ENCODE measurements at places on chromosomes 6 and 20. TPM values are rescaled to one million over a fixed set of nuclear protein-coding genes. Genes with fewer than 3 reads are reported as not detected.

- DNase-seq: no peak
These were observed 183.4 kb downstream of the ERMARD start for GRCh38 chr6:169934699-169935347.

GRCh38 chr6:55659304-55659703, 80.3 kb upstream of the HMGCLL1 start:
- DNase-seq: no peak

DNA sequence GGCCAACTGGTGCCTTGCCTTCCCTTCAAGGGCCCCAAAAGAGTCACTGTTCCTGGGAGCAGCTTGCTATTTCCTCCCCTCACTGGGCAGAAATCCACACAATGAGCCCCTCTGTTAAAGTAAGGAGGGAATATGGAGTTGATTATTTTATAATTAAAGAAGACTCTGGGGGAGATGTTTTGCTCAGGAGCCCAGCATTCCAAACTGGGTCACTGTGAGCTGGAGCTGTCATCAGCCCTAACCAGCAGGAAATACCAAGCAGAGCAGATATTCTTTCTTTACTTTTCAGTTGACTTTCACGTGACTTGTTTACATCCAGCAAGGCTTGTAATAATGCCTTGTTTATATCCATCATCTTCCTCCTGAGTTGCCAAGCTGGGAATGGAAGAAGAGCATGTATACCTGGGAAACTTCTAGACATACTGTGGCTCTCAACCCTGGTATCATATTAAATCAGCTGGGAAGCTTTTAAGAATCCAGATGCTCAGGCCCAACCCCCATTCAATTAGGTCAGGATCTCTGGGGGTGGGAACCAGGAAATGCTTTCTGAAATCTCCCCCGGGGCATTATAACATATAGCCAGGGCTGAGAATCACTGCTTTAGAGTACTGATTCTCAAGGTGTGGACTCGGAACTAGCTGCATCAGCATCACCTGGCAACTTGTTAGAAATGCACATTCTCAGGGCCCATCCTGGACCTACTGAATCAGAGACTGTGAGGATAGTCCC, 175.6 kb upstream of the MYLIP start:
- DNase-seq: peak; percentile 33

- no peak for DNase-seq
These were observed 64.0 kb upstream of the TFB1M start for GRCh38 chr6:155378276-155378675.

GRCh38 chr6:112360498-112360897, 13.4 kb downstream of the RFPL4B start:
- peak; percentile 32 for DNase-seq

GRCh38 chr6:17945575-17945974, 41.9 kb downstream of the KIF13A start:
- DNase-seq: no peak

DNA sequence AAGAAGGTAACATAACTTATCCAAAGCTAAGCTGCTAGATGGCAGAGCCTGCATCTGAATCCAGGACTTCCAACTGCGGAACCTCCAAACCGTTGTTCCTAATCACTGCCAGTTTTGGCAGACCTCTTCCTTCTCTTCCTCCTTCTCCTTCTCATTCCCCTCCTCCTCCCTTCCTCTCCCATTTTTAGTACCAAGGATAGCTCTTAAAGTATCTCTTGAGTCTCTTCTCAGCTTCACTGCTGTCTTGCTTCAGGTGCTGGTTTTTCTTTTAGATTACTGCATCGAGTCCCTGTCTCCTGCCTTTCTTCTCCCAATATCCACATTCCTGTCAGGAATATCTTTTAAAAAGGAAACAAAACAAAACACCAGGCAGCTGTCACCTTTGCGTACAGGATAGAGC, 77.1 kb downstream of the CDYL start:
- DNase-seq: no peak

- no peak for DNase-seq
These were observed 151.5 kb downstream of the PRL start for GRCh38 chr6:22145376-22145775.

- DNase-seq: peak; percentile 26
These were observed 65.1 kb downstream of the CGA start for GRCh38 chr6:87029711-87030314.

DNA sequence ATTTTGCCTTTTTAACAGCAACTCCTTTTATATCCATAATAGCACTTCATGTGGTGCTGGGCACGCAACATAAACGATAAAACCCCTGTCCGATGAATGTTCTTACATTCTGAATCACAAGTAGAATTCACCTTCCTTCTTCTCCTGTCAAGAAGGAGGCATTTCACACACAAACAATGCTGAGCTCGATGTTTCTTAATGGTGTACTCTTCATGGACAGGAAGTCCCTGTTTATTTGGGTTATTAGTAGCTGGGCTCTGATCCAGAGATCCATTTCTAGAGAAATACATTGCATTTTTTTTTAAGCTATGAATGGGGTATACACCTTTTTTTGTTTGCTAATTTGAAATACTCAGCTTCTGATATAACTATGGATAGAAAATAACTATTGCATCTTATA, 82.4 kb downstream of the PPP1R3G start:
- DNase-seq: no peak

DNA sequence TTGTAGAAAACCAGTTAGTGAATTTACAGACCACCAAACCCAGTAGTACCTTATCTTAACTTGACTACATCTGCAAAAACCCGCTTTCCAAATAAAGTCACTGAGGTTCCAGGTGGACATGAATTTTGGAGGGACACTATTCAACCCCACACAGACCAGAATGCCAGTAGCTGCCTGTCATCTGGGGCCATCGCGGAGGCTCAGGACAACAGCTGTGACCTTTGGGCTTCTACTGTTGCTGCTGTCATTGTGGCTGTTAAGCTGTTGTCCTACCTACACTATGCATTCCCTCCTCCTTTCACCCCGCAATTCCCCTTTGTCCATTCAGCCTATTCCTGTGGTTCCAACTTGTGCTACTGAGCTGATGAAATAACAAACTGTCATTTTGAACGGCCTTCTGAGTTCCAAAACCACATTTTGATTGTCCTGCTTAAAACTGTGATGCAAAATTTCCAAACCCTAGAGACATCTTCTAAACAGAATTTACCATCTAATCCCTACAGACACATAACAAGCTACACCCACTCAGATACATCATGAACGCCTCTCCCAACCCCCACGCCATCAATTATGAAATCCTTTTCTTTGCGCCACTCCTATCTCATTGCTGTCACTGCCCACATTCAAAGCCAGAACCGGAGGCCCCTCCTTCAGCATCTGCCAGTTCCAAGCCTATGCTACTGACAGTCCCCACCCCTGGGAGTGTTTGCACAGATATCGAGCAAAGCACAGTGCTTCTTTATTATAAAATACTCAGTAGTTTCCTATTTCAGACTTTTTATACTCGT, 125.0 kb downstream of the C6orf118 start:
- no peak for DNase-seq

GRCh38 chr20:9139106-9139833, 70.4 kb downstream of the PLCB4 start:
- no peak for DNase-seq

DNA sequence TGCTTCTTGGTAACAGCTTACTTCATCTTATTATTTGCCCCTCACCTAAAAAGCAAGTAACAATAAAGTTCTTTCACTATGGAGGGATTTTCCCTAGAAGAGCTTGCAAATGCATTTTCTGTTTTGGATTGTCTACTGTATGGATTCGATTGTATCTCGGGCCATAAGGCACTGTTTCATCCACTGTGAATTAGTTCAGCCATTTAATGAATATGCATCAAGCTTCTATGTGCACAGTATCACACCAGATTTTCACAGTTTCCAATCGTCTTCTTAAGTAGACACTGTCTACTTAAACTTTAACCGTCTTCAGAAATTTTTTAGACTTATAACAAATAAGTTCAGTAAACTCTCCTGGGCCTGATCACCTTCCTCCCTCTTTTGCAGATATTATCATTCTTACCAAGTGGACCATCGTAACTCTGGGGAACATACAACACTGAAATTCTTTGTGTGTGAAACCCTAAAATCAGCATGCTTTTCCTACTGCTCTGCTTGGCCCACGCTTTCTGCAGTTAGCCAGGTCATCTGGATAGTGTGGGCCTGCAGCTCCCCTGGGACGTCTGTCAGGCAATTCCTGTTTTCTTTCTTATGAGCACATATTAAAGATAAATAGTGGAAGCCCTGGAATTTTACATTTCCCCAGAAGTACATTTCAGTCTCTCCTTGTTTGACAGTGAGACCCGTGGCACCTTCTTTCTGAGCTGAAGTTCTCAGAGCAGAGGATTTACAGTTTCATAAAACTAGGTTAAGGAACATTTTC, 136.5 kb upstream of the PDE10A start:
- no peak for DNase-seq

DNA sequence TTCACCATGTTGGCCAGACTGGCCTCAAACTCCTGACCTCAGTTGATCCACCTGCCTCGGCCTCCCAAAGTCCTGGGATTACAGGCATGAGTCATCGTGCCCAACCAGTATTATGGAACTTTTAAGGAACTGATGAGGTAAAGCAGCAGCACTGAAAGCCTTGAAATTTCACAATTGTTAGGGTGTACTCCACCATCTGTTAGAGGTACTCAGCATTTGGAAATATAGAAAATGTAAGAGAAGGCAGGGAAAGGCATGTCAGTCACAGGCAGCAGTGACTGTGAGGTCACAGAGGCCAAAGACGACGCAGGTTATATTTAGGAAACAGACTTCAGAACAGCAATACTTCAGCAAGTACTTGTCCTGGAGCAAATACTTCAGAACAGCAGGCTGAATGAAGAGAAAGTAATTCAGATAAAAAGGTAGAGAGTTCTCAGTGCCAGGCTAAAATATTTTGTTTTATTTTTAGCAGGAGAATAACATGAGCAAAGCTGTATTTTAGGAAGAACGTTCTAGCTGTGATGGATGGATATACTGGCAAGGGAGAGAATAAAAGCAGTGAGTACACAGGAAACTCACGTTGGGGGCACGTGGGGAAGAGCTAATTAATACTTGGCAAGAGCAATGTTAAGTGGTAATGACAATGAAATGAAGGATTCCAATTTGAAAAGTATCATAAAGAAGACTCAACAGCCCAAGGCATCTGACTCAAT, 67.2 kb downstream of the DTNBP1 start:
- no peak for DNase-seq

- DNase-seq: no peak
These were observed 46.1 kb downstream of the RAB44 start for GRCh38 chr6:36743538-36744303.

GRCh38 chr6:79269877-79270276, 35.4 kb upstream of the HMGN3 start:
- DNase-seq: no peak

GRCh38 chr6:107819964-107820337, 4.2 kb downstream of the SCML4 start:
- no peak for DNase-seq

DNA sequence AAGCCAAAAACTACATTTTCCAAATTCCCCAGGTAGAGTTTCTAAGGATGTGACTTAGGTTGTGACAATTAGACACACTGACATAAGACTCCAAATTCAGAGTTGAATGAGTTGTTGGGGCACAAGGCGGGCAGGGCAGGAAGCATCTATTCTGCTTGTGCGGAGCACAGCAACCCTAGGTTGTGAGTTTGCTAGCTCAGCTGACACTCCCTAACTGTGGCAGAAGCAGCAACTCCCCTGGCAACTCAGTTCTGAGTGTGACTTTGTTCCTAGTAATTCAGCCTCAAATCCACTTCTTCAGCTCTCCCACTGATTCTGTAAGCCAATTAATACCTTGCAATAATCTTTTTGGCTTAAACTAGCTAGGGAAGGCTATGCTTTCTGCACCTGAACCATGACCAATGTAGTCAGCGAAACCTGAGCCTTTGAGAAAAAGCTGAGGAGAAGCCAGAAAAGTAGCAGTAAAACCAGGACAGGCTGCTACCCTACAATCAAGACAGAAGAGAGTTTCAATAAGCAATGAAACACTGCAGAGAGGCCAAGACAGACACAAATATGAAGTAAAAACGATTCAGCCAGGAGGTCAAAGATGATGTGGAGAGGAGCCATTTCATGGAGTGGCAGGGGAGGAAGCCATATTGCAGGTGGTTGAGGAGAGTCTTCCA, 30.0 kb upstream of the PAQR8 start:
- no peak for DNase-seq

- no peak for DNase-seq
These were observed 850.9 kb downstream of the TFAP2A start for GRCh38 chr6:9564021-9564420.

DNA sequence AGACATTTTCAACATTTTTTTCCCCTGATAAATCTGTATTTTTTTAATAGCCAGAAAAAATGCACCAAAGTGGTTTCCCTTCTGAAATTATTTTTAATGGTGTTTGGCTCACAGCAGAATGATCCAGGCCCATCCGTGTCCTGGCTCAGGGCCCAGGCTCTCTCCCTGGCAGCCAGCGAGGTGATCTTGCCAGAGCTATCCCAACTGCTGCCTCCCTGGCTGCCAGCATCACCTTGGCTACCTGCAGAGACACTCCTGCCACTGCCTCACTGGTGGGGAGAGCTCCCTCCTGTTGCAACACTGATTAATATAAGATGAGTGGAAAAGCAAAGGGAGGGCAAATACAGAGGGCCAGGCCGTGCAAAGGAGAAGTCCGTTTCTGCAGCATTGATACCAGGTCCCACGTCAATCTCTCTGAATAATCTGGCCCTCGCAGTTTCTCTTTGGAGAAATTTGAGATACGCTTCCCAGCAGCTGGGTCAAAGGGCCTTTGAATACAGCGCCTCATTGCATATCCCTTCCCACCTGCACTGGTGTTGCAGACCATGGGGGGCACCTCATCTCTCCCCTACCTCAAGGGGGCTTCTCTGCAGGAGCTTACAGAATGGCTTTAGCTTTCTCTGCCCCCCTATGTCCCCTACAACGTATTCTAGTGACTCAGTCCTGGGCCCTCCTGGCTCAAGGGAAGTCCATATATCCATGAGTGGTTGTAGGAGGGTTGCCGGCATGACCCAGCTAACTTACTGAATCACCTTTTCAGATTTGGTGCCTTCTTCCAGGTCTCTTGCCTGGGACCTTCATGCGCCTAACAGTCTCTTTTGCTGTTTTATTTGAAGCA, 12.8 kb upstream of the DSTN start:
- DNase-seq: no peak

DNA sequence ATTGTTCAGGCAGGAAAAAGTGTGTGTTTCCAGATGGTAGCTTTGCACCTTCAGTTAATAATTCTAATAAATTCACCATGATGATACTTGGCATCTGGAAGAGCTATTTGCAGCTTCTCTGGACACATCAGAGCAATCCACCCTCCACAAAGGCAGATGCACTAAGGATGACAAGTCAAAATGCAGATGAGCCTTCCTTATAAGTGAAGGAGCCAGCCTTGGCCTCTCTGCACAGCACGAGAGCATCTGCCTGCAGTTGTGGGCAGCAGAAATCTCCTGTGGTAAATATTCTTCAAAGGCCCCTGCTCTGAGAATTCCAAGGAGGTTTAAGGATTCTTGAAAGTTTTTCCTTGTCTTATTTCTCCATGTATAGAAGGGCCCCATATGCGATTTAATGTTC, 6.9 kb upstream of the POM121L2 start:
- DNase-seq: no peak

GRCh38 chr6:154615483-154616025, 105.1 kb upstream of the CNKSR3 start:
- DNase-seq: no peak

GRCh38 chr6:113376847-113377165, 480.3 kb upstream of the MARCKS start:
- no peak for DNase-seq

- no peak for DNase-seq
These were observed 92.4 kb downstream of the GJA10 start for GRCh38 chr6:89986650-89987074.

- DNase-seq: no peak
These were observed 92.2 kb downstream of the GRM4 start for GRCh38 chr6:34053721-34054120.

NOTCH4 gene
- total RNA-seq: 20.1 TPM

EYA4 gene
- total RNA-seq: not detected

DEFB121 gene
- total RNA-seq: not detected

LPIN3 gene
- 2.1 TPM for total RNA-seq

IP6K3 gene
- not detected for total RNA-seq

TINAG gene
- total RNA-seq: not detected

All from pulmonary artery endothelial cell (primary cell).